ENCODE measurements at places on chromosomes 6 and 20.
A peak's percentile ranks its signal among the peaks of the same experiment; 100 is the strongest.

DNA sequence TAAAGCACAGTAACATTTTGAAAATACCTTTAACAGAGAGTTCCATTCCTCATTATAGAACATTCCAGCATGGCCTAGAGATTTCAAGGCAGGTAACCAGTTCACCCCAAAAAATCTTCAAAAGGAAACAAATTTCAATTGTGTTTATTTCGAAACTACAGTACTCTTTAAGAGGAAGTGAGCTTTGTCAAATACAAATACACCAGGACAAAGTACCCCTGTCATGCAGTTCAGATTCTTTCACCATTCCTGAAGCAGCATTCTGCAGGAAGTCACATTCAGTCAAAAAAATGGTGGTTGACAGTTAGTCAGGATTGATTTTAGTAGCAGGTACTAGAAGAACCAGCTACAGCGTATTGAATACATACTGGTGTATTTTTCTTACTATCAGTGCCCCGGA lies 89.6 kb upstream of the RIN2 start:
- DNase-seq, result no peak

- no peak for DNase-seq
These were observed 1.2 kb upstream of the FABP7 start for GRCh38 chr6:122778302-122778701.

DNA sequence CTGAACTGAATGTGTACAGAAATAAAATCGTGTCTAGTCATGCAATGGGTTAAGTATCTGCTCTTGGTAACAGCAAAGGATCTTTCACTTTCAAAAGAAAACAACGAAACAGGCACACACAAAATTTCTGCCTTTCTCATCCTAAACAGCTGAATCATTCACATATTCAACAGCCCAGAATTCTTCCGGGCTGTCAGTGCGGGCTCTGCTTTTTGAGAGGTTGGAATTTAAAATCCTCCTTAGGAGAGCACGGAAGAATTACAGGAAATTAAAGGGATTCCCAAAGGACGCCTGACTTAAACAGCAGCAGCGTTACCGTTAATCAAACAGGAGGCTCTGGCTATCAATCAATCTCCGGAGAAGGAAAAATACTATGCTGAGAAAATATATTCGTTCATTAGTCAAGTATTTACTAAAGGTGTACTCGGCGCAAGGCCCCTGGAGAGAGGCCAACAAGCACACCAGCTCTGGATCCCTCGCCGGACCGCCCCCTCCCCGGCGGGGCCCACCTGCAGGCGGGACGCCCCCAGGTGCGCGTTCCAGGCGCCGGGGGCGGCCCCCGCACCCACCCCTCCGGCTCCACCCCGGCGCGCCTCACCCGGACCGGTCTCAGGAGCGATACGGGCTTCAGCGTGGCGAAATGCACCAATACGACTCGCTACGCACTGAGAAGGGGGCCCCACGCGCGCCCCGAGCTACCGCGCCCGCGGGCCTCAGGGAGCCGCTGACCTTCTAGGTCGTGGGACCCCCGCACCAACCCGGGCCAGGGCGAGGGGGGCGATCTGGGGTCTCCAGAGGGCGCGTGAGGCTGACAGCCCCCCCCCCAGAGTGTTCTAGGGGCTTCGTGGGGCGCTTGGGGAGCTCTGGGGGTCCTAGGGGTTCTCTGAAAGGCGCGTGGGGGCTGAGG lies 1.0 kb downstream of the NAPB start:
- peak; percentile 60 for DNase-seq

GRCh38 chr6:24922814-24923213 lies 12.9 kb downstream of the RIPOR2 start:
- no peak for DNase-seq

DNA sequence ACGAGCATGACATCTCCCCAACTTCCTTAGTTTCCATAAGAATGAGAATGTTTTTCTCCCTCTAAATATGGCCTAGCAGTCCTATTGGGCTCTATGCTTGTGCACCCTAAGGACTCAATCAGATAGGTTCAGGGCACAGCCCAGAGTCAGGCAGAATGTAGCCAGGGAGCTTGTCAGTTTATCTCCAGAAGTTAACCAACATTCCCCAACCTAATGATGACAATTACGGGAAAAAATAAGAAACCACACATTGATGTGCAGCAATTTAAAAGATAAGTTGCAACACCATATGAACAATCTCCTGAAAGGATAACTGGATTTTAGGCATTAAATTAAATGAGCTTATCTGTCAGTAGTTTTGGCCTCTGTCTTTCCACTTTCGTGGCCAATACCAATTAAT lies 71.1 kb downstream of the HDDC2 start:
- DNase-seq, result no peak

DNA sequence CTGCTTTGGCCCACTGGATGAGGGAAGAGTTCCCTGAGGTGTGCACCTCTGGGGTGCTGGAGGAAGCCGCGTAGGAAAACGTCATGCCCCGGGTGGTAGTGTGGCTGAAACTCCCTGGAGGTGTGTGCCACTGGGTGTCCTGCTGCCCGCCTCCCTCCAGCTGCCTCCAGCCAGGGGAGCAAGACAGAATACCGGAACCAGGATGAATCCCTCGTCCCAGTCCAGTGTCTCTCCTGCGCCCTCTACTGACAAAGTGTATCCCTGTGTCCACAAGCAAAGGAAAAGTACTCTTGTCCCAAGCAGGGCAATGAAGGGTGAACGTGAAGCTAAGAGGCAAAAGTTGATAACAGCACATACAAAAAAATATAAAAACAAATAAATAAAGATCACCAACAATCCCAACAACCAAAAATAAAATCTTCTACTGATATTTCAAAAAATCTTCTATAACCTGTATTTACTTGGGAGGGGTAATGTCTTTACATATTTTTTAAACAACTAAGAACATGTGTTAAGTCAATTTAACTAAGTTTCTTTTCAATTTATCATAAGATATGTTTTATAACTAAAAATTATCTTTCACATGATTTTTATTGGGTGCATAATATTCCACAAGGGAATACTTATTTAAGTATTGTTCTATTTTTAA lies 437.6 kb downstream of the MAFB start:
- DNase-seq, result peak; percentile 40

DNA sequence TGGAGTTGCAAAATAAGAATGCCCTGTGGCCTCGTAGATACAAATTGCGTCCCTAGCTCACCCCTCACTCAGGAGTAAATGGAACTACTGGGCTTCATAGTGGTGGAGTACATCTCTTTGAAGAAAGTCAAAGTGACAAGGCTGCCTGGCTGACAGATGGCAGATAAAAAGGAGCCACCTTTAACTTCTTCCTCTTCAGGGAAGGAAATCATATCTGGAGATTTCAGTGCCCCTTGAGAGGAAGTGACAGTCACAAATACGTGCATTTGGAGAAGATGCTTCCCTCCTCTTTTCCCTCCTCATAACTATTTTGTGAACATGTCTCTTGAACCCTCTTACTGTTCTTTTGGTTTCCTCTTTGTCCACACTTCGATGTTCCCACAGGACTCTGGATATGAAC lies 43.2 kb downstream of the PPP1R3G start:
- DNase-seq, result no peak

DNA sequence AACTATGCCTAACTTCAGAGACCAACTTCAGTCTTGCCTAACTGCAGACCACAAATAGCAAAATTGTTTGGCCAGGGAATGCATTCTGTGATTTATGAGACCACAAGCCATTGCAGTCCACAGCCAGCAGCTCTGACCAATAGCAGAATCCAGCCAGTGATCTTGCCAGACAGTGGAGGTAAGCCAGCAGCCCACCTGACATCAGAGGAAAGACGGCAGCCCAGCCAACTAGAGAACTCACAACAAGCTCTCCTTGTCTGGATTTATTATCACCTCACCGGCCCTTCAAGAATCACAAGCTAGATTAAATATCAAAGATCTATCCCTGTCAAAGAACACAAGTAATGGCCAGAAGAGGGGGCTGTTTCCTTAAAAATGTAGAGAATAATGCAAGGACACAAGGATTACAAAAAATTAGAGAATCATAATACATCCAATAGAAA lies 66.5 kb upstream of the SLC35F1 start:
- DNase-seq, result peak; percentile 24

- no peak for DNase-seq
These were observed 45.5 kb upstream of the UST start for GRCh38 chr6:148701375-148701774.

DNA sequence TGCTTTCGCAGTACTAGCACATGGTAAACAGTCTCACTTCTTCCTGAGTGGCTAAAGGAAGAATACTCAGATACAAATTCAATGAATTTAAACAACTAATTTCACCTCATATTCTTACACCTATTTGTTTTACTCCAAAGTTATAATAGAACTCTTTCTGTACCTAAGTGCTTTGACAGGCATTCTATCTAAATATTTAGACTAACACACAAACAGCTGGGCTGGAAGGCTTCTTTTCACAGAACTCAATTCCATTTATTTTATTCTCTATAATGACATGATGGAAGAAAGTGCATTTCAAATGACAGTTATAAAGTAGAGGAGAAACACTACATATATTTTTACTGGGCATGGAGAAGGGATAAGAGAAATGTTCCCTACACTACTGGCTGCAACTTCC lies 384.9 kb upstream of the SPTLC3 start:
- no peak for DNase-seq

DNA sequence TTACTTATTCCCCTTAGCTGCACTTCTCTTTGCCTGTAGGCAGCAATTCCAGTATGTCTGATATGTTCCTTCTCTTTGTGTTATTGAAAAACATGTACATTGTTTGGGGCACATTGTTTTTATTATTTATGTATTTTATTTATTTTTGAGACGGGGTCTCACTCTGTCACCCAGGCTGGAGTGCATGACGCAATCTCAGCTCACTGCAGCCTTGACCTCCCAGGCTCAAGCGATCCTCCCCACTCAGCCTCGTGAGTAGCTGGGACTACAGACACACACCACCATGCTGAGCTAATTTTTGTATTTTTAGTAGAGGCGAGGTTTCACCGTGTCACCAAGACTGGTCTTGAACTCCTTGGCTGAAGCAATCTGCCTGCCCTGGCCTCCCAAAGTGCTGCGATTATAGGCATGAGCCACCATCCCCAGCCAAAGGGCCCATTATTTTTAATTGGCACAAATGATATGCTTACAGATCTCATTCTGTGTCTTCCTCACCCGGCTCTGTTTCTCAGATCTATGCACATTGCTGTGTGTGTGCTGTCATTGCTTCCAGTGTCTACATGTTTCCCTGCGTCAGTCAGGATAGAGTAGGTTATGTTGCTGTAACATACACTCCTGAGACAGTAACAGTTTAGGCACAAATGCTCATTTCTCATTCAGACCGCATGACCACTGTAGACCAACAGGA lies 54.1 kb upstream of the NELFCD start:
- DNase-seq, result no peak

GRCh38 chr6:30572148-30572547 lies 906 bp downstream of the ABCF1 start:
- no peak for DNase-seq

- no peak for DNase-seq
These were observed 192.0 kb upstream of the FOXA2 start for GRCh38 chr20:22776369-22776768.

DNA sequence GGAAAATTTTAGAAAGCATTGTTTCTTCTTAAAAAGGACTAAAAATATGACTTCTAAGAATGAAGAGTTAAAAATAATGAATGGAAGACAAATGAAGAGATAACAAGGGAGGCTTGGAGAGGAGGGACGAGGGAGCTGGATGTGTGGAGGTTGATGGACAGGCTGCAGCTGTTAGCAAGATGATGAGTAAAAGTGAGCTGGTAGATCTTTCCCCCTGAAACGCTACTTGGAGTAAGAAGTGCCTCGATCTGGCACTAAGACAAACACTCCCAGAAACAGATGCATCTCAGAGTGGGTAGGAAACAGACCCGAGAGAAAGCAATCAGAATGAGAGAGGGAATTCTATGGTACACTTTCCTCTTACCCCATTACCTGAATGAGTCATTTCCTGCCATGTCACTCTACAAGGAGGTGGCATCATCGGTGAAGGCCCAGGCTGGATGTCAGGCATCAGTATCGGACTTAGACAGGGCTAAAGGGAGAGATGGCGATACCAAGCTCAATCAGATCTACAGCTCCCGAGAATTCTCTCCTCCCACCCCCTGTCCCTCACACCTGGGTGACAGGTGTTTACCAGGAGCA lies 154.1 kb upstream of the BMP2 start:
- no peak for DNase-seq

- no peak for DNase-seq
These were observed 616.5 kb upstream of the CITED2 start for GRCh38 chr6:139990856-139991465.

GRCh38 chr6:36120018-36120417 lies 10.3 kb upstream of the MAPK13 start:
- DNase-seq, result no peak

GRCh38 chr6:45488889-45489288 lies 111.2 kb upstream of the SUPT3H start:
- DNase-seq, result no peak

- no peak for DNase-seq
These were observed 8.2 kb upstream of the TAF8 start for GRCh38 chr6:42042108-42042507.

GRCh38 chr20:1536893-1537730 lies 20.4 kb downstream of the SIRPD start:
- DNase-seq, result no peak

DNA sequence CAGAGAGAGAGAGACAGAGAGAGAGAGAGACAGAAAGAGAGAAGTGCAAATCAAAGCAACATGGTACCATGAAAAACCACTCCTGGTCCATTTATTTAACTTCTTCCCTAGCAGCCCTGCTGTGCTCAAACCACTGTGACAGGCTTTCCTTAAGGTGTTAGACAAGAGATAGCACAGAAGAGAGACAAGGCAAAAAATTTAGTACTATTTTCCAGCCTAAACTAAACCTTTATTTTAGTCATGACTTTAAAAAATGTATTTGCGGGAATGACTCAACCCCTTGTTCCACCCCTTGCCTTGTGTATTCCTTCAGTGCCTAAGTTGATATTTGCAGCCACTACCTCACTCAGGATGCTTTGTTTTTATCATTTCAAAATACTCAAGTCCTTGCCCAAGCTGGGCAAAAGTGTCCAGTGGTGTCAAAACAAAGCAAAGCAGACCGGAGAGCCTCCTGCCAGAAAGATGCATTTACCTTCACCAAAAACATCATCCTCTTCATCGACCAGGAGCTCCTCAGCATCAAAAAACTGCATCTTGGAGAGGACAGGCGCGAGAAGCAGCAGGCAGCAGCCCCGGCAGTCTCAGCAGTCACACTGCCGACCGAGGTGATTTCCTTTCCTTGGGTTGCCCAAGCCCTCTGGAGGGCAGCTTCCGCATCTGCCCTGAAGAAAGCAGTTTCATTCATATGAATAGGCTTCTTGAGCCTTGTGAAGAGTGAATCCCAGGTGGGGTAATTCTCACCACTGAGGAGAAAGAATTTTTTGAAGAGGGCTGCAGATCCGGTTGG lies at the start of gene RIPOR2:
RIPOR2 (minus strand) TSS at position 595 of the 787 bp plus-strand sequence; CDS start at position 533, 62 bp downstream.
- DNase-seq, result peak; percentile 37

DNA sequence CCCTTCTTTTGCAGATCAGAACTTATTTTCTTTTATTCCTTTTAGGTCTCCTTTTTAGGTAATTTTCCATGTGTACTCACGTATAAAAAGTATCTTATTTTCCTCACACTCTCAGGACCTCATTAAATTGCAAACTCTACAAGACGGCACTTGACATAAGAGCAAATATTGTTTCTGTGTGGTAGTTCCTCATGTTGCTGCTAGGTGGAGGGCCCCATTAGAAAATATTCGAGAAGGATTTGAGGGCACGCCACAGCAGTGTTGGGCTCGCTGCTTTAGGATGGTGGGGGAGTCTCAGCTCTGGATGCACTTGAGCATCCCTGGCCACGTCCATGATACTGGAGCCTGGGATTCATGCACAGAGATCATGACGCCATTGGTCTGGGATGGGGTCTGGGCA lies 64.9 kb upstream of the ZFP64 start:
- DNase-seq, result no peak
